SK-MEL-5 (cell line): ENCODE measurements at places on chromosomes 5 and 9.

GRCh38 chr5:82828211-82828610 is 249.0 kb downstream of the TMEM167A start:
- DNase-seq, result no peak

DNA sequence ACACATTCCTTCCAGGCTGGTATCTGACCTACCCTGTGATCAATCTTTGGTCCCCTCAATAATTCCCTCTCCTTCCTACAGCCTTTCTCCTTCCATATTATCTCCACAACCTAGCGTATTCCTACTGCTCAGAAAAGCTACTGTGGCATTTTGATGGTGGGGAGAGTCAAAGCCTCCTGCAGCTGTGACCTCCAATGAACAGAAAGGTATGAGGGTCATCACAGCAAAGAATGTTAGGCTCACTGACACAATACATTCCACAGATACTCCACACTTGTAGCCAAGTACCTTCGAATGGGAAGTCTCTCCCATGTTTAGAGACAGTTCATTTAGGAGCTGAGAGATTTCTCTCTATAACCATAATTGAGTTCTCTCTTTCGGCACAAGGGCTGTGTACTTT is 5.9 kb downstream of the FBN2 start:
- DNase-seq, result no peak

GRCh38 chr9:104969116-104969515 is 41.2 kb upstream of the ABCA1 start:
- no peak for DNase-seq

- DNase-seq, result peak; percentile 46
Measured at GRCh38 chr5:14445013-14445412, 136.6 kb upstream of the OTULINL start.

DNA sequence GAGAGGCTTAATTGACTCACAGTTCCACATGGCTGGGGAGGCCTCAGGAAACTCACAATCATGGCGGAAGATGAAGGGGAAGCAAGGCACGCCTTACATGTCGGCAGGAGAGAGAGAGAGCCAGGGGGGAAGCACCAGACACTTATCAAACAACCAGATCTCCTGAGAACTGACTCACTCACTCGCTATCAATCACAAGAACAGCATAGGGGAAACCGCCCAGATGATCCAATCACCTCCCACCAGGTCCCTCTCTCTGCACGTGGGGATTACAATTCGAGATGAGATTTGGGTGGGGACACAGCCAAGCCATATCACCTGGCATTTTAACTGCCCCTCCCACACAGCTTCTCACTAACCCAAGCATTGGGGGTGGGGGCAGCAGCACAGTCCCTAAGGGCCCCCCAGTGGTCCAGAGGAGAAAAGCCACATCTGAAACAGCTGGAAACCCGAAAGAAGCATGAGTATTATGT is 76.1 kb upstream of the ASS1 start:
- peak; percentile 28 for DNase-seq

- no peak for DNase-seq
Measured at GRCh38 chr9:27665136-27665535, 91.9 kb upstream of the C9orf72 start.

DNA sequence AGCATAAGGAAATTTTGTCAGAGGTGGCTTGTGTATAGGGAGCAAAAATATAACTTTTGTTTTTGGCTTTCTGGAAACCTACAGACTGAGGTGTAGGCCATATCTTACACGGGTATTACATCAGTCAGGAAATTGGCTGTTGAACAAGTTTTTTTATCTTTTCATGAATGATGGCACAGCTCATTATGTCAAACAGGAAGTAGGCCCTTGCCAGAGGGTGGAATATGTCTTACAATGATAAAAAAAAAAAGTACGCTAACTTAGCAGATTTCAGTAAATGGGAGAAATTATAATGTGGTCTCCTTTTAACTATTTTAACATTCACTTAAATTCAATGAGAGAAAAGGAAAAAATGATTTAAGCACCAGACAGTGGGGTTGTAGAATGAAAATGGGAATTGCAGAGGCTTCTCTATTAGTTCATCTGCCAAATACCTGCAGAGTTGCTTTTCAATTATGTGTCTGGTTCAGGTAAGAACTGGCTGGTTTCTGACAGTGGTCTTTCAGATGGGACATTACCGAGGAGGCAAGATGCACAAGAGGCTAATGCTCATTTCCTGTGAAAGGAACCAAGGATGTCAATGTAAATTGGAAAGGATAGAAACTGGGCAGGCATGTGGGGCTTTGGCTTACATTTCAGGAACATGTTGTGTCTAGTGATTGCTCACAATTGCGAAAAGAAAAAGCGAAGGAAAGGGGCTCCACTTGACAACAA is 169.9 kb downstream of the NNT start:
- DNase-seq, result peak; percentile 81

GRCh38 chr5:109654455-109654854 is 35.3 kb upstream of the MAN2A1 start:
- DNase-seq, result no peak

GRCh38 chr5:14257995-14258403 is 114.9 kb downstream of the TRIO start:
- DNase-seq, result no peak

DNA sequence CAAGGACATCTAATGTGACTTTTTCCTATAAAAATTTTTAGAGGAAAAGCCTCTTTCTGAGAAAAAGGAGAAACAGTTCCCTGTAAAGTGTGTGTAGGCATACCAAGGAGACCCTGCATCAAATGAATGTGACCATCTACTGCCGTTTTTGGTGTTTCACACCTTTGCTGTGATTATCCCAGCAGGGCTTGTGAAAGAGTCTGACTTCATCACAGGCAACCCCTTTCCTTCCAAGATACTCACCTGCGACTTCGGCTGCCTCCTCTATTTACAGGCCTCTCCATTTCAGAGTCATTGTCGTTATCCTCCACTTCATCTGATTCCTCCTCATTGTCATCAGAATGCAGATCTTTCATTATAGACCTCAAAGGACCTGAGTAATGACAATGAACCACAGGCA is 259.1 kb downstream of the MLLT3 start:
- DNase-seq, result no peak

DNA sequence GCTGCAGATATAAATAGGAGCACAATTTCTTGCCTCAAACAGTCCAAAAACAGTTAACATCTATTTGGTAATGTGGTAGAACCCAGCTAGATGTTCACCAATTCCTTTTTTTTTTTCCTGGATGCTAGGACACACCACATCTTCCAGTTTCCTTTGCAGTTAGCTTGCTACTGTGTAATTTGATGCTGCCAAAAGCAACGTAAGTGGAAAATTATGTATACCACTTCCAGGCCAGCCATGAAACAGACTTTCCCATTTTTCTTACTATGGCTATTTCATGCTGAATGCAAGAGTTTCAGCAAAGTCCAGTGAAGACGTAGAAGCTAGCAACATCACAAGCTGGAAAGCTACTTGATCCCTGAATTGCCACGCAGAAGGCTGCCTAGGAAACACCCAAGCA is 667.2 kb downstream of the TLE1 start:
- no peak for DNase-seq

DNA sequence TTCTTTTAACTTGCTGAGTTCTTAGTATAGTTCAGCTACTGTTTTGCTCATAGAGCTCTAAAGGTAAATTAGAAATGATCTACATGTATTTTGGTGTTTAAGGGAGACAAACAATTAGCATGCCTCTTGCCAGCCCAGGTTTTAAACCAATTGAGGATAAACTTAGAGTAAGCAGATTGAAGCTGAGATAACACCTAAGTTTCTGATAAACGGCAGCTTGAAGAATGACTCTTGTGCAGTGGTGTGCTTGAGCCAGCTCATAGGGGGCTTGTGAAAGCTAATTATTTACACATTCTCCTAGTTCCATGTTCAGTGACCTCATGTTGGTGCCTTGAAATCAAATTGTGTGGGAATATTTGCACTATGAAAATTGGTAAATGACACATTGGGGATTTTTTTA is 193.0 kb downstream of the PRR16 start:
- DNase-seq, result no peak

DNA sequence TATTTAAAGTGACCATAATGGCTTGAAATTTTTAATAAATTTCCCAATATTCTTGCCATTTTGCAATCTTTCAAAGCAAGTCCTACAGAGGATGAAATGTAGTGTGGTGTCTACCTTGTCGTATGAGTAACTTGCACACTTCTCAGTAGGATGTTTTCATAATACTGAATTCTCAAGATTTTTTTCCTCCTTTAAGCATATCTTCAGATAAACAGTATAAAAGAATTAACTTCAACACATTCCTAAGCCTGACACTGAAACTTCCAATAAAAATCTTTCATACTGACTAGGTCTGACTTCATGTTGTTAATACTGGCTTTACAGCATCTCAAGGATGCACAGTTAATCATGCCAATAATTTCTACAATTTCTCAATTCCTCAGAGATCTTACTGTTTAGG is 62.0 kb downstream of the DROSHA start:
- DNase-seq, result no peak

DNA sequence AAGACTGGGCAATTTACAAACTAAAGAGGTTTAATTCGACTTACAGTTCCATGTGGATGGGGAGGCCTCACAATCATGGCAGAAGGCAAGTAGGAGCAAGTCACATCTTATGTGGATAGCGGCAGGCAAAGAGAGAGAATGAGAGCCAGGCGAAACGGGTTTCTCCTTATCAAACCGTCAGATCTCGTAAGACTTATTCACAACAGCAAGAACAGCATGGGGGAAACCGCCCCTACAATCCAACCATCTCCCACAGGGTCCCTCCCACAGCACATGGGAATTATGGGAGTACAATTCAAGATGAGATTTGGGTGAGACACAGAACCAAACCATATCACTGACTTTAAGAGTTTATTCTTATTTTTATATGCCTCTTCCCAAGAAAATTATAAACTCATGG is 60.3 kb downstream of the RFK start:
- no peak for DNase-seq

- DNase-seq, result peak; percentile 56
Measured at GRCh38 chr5:180470966-180471582, 23.1 kb upstream of the CNOT6 start.

DNA sequence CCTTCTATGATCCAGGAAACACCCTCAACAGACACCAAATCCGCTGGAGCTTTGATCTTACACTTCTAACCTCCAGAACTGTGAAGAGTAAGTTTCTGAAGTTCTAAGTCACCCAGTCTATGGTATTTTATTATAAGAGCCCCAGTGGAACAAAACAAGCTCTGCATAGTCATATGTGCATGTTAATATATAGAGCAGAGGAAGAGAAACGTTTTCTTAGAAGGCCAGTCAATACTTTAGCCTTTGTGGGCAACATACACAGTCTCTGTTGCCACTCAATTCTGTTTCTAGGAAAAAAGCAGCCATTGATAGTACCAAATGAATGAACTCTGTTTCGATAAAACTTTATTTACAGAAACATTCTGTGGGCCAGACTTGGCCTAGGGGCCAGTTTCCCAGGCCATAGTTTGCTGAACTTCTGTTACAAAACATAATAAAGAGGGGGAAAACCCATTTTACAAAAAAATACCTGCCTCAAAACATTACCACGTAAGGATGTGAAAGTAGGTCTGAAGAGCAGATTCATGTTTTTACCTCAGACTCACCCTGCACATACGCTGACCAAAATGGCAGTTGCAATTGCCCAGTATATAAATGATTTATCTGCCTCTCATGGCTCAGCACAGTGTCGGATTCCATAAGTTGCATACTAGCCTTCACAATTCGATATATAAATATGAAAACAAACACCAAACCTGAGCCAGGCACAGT is 350.5 kb downstream of the SLIT3 start:
- no peak for DNase-seq

DNA sequence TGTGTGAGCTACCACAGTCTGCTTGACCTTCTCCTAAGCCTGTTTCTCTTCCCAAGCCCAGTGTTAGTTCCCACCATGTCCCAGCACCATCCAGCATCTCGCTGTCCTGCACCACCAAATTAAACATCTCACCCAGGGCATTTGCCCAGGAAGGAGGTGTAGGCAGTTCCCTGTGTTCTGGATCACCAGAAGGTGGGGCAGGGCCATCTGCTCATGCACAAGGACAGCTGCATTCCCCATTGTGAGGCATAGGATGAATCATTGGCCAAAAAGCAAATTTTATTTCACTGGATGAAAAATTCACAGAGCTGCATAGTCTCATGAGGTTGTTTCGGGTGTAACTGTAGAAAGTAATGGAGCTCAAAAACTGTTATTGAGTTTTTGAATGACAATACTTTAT is 89.5 kb upstream of the GRIA1 start:
- DNase-seq, result no peak

GRCh38 chr5:159095866-159096242 is 3.9 kb downstream of the EBF1 start:
- no peak for DNase-seq

GRCh38 chr5:96402500-96402899 is 30.5 kb downstream of the PCSK1 start:
- DNase-seq, result no peak

GRCh38 chr5:135490245-135491037 is 38.3 kb upstream of the TIFAB start:
- no peak for DNase-seq

- DNase-seq, result no peak
Measured at GRCh38 chr9:75140261-75140660, 51.9 kb downstream of the OSTF1 start.

- no peak for DNase-seq
Measured at GRCh38 chr5:118405650-118406061, 582.7 kb downstream of the DTWD2 start.

DNA sequence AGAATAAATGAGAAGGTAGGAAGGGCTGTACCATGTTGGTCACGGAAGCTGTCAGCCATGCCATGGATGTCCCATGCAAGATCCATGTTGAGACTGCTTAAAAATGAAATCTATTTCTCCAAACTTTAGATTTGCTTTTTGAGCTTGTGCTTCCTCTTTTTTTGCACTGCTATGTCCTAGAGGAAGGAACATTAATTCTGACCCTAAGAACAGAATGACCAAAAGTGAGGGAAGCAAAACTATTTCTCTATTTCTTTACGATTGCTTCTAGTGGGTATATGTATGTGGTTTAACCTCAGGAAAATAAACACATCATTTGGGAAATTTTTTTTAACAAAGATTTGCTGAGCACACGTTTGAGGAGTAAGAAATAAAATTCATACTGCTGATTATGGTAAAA is 84.6 kb downstream of the USP20 start:
- no peak for DNase-seq

- peak; percentile 86 for DNase-seq
Measured at GRCh38 chr5:45521067-45521466, 175.1 kb downstream of the HCN1 start.
